ENCODE measurements at places on chromosomes 1 and 21.

DNA sequence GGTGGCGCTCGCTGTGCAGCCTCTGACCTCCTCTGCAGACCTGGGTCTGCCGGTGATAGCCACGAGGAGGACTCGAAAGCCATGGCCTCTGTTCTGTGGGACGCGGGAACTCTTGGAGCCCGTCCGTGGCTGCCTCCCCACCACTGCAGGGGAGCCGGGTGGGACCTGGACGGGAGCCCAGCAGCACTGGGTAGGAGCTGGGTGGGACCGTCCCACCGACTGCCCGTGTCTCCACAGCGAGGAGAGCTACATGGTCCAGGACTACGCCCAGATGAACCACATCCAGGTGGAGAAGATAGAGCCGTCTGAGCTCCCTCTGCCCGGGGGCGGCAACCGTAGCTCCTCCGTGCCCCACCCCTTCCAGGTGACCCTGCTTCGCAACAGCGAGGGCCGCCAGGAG lies 23.7 kb downstream of the ARHGEF16 start:
- no peak for DNase-seq

GRCh38 chr1:62315387-62315786 lies 3.8 kb downstream of the KANK4 start:
- no peak for DNase-seq

GRCh38 chr1:51819810-51820209 lies 58.7 kb downstream of the NRDC start:
- DNase-seq, result no peak

DNA sequence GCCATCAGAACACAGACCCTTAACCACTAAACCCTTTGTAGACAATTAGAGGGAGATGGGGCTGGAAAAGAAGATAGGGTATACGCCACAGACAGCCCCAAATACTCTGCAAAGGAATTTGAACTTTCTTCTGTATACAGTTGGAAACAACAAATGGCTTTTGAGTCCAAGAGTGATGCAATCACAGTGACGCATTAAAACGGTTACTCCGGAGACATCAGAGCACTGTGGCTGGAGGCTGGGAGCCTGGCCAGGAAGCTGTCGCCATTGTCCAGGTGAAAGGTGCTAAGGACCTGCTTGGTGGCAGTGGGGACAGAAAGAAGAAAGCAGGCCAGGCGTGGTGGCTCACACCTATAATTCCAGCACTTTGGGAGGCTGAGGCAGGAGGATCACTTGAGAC lies 4.2 kb downstream of the FLAD1 start:
- DNase-seq, result no peak

- no peak for DNase-seq
Observed at GRCh38 chr1:173337126-173337525, 130.0 kb upstream of the TNFSF4 start.

DNA sequence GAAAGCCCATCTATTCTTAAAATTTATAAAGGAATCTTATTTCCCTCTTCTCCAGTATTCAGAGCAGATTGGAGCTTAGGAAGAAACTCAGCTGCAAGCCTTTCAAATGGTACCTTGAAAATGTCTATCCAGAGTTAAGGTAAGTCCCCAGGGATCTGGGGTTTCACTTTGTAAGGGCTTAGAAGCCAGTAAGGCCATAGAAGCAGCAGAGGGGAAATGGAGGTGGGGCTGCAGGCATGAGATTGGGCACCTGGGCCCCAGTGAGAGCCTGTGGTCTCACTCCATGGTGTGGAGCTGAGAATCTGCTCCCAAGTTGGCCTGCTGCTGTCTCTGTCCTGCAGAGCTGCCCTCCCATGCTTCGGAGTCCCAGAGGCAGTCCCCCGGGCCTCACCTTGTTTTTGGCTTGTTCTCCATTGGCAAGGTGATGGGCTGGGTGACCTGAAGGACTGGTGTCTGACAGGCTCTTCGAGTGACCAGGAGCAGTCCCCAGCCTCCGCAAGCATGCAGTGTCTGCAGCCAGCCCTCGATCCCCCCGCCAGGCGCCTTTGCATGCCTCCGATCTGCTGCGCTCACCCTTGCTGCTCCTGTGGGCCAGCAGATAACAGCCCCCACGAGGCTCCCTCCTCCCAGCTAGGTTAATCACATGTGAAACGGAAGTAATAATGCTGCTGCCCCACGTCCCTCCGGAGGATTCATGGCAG lies 163.1 kb downstream of the PGBD5 start:
- DNase-seq, result no peak

GRCh38 chr1:173520799-173521198 lies 43.7 kb downstream of the PRDX6 start:
- DNase-seq, result no peak

DNA sequence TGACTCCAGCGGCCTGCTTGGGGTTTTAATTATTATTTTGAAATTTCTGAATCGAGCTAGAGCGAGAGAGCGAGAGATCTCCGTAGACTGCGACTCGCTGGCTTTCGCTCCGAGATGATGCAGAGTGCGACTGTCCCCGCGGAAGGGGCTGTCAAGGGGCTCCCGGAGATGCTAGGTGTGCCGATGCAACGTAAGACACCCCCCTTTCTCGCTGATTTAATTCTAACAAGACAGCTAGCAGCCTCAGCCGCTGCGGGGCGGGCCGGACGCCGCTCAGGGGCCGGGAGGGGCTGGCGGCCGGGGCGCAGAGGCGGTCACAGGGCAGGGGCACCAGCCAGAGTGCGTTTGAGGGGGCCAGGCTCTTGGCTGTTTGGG lies 339 bp downstream of the LHX4 start:
- DNase-seq, result no peak

- DNase-seq, result no peak
Observed at GRCh38 chr1:29475326-29475725, 239.0 kb downstream of the PTPRU start.
